NCI-H1092 (cell line): ENCODE measurements at places on chromosomes 2 and 18.

GRCh38 chr2:220366765-220367164 lies 739.3 kb downstream of the SLC4A3 start:
- no peak for DNase-seq

GRCh38 chr2:28408764-28409599 lies 16.3 kb downstream of the FOSL2 start:
- DNase-seq, result no peak

DNA sequence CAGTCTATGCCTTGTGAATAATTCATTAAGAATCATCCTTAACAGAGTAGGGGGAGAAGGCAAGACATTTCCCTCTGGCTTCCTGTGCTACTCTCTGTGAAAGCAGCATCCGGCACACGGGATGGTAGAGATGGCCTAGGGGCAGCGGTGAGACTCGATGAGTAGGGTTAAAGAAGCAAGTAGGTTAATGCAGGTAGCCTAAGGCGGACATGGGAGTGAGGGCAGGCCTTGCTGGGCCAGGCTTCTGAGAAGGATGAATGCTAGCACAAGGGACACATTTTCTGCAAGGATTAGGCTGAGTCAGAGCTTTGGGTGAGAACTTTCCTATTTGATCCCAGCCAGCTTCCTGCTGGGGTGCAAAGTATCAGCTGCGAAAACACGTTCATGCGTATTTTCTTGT lies 80.8 kb downstream of the NXPH2 start:
- no peak for DNase-seq

DNA sequence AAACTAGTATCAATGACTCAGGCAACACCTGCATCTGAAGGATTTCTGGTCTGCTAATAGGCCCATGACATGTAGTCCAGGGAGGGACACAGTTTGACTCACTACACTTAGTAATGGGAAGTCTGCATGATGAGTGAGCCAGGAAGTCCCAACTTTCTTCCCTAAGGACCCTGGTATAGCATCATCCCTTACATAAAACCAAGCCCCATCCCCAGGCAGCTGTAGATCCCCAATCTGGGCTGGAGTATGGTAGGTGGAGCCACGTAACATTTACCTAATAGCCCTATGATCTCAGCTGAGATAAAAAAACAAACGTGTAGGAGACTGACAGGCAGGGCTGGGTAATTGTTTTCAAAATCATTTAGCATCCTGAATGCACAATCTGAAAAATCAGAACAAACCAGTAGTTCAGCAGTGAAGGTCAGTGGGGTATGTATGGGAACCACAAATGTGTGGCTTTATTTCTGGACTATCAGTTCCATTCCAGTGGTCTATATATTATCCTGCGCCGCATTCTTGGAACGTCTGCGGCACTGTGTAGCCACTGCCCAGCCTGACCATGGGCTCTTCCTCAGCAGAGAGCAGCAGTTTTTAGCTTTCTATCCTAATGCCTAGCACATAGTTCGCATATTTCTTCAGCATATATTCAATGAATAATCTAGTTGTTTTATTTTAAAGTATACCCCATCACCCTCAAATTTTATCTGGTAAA lies 33.5 kb downstream of the EPB41L3 start:
- DNase-seq, result no peak

DNA sequence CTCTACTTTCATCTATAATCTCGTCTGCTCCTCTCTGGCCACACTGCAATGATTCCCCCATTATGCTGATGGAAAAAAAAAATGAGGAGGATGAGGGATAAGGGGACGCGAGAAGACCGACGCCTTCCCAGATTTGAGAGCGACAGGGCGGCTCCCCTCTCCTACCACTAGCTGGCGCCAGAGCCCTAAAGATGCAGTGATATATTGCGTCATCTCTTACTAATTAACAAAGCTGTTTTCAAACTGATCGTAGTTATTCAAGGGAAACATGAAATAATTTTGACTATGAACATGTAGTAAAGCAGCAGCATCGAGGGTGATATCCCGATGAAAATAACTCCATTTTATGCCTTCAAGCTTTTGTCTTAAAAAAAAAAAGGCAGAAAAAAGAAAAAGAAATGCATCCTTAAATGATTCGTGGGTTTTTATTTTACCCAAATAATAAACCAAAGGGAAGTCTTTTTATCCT lies 48.0 kb upstream of the HNRNPA3 start:
- peak; percentile 77 for DNase-seq

DNA sequence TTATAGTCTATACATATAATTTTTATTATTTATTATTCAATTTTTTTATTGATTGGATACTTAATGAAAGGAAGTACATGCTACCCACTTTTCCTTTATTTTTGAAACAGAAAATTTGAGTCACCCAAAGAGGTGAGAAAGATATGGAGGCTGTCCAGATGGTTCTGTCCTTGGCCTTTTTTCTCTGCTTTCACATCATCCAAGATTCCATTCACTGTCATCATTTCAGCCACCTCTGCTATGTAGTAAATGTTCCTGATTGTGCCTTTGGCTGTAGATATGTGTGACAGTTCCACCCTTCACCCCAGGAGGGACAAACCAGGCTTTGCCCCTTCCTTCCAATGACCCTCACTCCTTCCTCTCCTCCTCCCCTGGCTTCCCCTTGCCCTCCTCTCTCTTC lies 675.7 kb upstream of the ID2 start:
- no peak for DNase-seq

DNA sequence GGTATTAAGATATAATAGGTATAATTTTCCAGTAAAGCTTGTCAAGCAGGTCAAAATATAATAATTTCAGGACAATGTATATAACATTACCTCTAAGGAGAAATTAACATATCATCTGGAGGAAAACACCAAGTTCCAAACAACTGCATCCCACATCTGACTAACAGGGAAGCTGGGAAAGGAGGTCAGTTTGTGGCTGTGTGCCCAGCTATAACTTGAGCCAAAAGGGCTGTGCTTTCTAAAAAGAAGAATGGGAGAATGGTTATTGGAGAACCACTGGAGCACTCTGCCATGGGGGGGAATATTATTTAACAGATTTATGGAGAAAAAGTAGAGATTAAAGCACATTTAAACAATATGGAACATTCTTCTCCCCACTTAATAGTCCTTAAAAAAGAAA lies 390.6 kb upstream of the PKDCC start:
- DNase-seq, result no peak

DNA sequence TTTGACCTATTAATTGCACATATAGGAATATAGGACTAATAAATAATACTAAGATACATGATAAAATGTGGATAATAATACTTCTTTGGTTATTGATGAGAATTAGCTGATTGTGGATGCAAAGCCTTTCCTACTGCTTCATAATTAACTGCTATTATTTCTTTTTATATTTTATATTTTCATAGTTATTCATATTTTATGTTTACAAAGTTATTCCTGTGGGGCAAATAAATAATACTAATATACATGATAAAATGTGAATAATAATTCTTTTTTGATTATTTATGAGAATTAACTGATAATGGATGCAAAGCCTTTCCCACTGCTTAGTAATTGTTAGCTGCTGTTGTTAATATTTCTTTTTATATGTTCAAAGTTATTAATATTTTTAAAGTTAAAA lies 146.7 kb downstream of the EHBP1 start:
- DNase-seq, result no peak

DNA sequence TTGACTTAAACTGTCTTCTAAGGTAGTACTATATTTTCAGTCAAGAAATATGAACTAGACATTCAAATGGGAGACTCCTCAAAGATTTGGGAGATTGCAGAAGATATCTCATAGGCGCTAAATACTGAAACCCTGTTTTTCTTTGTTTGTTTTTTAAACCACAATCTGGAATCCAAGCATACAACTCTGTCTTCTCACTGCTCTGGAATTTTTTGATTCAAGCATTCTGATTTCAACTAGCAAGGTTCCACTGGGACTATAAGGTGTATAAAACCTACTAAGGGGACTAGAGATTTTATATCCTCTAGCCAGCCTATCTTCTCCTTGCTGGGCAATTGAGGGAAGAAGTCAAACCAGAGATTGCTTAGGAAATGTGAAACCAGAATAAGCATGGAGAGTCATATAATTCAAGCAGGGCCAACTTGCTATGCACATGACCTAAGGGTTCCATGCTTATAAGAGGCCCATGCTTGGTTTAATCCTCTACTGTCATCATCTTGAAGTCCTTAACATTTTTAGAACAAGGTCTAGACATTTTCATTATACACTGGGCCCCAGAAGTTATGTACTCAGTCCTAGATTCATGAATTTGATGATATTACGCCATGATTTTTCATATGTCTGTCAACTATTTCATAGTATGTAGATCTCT lies 405.5 kb downstream of the PARD3B start:
- no peak for DNase-seq

GRCh38 chr18:9831036-9831722 lies 54.6 kb upstream of the TXNDC2 start:
- DNase-seq, result no peak

DNA sequence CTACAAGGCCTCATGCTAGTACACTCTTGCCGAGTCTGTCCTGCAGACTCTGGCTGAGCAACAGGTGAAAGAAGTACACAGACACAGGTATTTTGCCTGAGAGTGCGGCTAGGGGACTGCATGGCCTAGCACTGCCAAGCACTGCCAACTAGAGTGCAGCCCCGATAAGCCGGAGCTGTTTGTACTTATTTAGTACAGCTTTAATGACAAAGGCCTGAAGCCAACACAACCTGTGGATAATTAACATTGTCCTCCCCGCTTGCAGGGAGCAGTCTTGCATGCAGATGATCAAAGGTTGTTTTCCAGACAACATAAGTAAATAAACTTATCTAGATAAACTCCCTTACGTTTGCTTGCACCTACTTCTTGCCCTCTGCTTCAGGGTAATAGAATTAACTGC lies 63.7 kb upstream of the MMADHC start:
- DNase-seq, result no peak

DNA sequence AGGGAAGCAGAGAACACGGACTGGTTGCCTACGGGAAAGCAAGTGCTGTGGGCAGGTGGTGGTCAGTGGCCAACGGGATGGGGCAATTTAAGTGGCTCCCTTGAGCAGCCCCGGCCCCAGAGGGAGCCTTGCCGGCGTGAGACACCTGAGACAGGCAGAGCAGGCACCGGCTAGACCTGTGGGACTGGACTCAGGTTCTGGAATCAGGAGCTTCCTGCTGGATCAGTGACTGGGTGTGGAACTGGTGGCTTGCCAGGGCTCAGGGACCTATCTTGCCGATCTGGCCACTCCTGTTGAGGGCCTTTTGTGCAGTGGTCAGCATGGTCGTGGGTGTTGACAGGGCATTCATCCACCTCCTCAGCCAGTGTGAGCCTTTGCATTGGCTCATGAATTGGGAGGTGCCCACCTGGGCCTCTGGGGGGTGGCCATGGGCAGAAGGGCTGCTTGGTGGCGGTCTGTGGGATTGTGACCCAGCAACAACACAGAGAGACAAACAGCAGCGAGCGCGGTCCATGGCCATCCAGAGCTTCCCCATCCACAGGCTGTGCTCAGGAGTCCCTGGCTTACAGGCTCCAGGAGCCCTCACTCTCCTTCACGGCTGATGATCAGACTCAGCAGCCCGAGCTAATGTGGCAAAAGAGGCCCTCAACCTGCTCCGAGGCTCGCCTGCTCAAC lies 85.4 kb upstream of the ZNF516 start:
- DNase-seq, result no peak

DNA sequence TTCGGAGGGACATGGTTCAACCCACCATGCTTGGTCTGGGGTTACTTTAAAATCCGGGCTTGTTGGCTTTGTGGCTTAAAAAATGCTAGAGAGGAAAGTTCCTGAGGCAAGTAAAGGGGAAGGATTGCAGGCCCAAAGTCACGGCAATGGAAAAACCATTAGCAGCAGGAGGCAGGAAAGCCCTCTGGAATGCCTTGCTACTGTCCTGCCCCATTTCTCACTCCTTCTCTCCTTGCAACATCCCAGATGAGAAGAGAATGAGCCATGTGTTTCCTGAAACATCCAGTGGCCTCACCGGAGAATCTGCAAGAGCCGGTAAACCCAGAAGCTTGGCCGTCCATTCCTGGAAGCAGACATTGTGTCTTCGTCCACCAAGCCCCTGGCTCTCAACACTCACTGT lies 97.4 kb upstream of the LCLAT1 start:
- no peak for DNase-seq

- DNase-seq, result peak; percentile 2
Measured at GRCh38 chr2:115161081-115161770, 718.8 kb downstream of the DPP10 start.

DNA sequence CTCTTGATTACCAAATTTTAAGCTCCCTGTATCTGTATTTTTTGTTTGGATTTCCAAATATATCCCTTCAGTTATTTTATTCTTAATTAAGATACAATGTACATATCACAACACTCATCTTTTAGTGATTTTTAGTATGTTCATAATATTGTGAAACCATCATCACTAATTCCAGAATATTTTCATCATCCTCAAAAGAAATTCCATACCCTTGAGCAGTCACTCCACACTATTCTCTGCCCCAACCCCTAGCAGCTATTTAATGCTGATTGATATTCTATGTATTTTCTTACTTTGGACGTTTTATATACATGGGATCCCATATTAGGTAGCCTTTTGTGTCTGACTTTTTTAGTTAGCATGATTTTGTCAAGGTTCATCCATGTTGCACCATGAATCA lies 127.4 kb upstream of the SLC8A1 start:
- DNase-seq, result no peak

DNA sequence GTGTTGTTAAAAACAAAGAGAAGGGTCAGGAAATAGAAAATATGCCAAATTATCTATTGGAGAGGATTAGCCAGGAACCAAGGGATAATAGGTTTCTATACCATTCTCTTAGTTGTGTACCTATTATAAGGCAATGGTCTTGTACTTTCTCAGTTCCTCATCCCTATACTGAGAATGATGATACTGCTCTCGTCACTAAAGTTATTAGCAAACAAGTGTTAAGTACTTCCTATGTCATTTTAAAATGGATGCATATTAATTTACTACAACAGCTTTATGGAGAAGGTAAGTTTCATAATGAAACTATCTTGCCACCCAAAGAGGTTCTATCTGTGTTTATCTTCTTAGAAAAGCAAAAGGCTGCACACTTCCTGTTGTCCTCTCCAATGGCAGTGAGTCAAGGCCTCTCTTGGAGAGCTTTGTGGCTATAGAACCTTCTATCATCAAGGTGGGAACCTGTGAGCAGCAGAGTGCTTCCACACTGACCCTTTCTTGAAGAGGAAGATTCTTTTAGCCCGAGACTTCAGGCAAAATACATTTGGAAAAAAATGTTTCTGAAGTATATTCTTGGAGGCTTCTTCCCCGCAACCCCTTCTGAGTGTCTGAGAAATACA lies 460.7 kb upstream of the FANCL start:
- no peak for DNase-seq

- no peak for DNase-seq
Measured at GRCh38 chr2:130786076-130786475, 30.7 kb downstream of the AMER3 start.

- no peak for DNase-seq
Measured at GRCh38 chr2:74502720-74503505, 3.5 kb upstream of the LBX2 start.
